ENCODE measurements at places on chromosomes 7 and 10.

DNA sequence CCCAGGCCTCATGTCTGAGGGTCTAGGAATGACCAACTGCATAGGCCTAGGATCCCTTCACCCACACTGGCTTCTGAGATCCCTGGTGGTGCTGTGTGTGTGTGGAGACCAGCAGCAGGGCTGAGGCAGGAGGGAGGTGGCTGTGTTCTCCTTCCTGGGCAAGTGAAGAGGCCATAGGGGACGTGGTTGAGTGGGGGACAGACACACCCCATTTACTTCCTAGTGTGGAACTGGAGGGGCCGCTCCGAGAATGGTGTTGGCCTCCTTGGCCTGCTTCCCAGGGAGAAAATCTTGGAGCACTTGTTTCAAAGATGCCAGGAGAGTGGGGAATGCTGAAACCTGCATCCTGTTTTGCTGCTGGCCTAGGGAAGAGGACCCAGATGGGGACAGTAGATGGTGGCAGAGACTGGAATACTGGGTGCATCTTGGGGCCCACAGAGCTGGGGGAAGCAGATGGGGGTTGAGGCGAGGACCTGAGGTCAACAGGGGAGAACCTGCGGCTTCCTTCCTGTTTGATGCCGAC is 19.1 kb downstream of the UBTD1 start:
- peak; percentile 22 for DNase-seq

DNA sequence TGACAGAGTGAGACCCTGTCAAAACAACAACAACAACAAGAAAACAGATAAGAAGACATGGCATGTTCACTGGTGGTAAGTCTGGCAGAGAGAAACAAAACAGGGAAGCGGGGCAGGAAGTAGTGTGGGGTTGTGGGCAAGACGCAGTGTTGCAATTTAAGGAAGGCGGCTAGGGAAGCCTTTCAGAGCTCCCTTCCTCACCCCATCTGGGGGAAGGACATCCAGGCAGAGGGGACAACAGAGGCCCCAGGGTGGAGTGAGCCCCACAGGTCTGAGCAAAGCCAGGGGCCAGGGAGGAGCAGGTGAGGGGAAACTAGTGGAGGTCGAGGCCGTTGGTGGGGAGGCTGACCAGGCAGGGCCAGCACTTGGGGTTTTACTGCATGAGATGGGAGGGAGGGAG is 16.8 kb downstream of the LAT2 start:
- no peak for DNase-seq

- no peak for DNase-seq
Measured at GRCh38 chr10:31921031-31921430, 7.6 kb downstream of the ARHGAP12 start.

- DNase-seq = no peak
Measured at GRCh38 chr10:66752714-66753113, 173.1 kb upstream of the LRRTM3 start.

DNA sequence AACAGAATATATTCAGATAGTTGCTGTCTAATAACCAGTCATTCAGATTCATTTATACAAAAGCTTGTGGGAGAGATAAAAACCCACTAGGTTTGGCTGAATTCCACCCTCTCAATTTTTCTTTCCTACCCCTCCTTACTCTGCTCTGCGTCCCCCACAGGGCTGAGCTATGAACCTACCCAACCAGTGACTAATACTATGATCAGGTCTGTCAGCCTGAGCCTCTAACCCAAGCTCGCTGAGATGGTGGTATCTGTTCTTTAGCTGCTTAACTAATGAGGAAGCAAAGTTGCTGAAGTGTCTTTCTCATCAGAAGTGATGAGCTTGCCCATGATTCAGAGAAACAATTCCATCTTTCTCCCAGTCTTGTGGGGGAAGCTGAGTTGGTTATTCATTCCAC is 248.7 kb upstream of the GPR26 start:
- no peak for DNase-seq

GRCh38 chr10:116879817-116880216 is 30.5 kb downstream of the ENO4 start:
- no peak for DNase-seq

DNA sequence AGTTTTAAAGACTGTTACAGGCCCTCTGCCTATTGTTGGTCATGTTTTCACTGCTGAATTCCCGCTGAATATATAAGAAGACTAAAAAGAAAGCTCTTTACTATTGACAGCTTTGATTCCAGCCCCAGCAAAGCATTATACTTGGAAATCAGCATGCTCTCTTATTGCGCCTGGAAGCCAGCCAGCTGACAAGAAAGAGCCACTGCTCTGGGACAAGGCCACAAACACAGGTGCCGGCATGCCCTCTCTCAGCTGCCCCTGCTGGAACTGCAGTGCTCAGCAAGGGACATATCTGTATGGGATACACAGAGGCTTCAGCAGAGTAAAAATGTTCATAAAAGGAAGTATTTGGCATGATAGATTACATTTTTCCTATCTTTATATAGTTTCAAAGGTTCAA is 523.9 kb downstream of the ADRA2A start:
- no peak for DNase-seq

DNA sequence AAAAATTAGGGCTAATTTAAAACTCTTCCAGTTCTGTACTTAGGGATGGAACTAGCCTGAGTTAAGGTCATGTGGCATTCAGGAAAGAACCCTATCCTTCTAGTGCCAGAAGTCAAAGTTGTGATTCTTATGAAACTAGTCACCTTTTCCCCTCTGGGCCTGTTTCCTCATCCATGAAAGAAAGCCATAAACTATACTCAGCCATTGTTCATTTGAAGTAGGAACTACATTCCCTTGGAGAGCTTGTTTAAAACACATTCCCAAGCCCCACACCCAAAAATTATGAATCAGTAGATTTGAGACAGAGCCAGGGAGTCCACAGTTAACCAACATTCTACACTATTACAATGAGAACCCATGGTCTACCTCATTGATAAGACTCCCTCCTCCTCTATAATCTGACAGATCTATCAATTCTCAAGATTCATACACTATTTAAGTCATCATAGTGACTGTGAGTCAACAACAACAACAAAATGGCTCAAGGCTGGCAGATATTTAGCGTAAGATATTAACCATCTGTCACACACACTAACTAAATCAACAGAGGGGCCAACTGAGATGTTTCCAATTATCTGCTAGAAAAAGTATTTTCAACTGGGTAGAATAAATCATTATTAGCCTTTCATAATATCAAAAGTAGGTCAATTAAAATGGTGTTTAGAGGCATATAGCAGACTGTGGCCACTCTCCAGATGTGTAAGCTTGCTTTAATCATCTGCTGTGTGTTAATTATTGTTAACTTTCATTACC is 102.3 kb downstream of the SLC25A13 start:
- no peak for DNase-seq

GRCh38 chr7:106841896-106842390 is 23.1 kb upstream of the PIK3CG start:
- peak; percentile 73 for DNase-seq

- no peak for DNase-seq
Measured at GRCh38 chr10:132395704-132396493, 1.1 kb upstream of the PWWP2B start.

DNA sequence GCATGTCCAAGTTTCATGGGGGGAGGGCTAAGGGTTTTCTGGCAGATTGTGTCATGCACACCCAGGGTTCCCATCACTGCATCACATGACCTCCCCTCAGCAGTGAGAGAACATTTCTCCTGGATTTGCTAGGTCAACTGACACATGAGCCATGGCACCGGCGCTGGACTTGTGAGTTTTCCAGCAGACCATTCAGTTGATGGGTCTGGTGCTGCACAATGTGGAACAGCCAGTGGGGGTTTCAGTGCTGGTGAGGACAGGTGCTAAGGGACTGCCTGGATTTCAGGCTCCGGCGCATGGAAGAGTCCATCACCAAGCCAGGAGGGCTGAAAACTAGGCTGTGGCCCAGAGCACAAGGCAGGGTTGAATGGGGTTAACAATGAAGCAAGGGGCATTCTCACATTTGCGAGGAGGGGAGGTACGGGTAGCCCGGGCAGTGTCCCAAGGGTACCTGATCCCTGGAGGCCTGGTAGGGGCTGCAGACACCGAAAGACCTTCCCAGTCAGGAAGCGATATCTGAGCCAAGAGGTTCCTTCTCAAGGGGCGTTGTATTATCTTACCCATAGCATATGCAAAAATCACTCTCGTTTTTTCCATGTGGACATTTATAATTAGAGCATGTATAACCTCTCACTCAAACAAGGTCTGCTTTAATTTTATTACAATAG is 203.0 kb downstream of the TNS3 start:
- DNase-seq = no peak

GRCh38 chr10:114294549-114294948 is 55.5 kb downstream of the VWA2 start:
- DNase-seq = no peak

- peak; percentile 78 for DNase-seq
Measured at GRCh38 chr7:20330239-20330927, at the start of gene ITGB8. Gene ITGB8, plus strand, starts transcription at chr7:20330900. Its CDS starts 907 bp downstream, at chr7:20331807.
